ENCODE measurements at places on chromosomes 4 and X.

DNA sequence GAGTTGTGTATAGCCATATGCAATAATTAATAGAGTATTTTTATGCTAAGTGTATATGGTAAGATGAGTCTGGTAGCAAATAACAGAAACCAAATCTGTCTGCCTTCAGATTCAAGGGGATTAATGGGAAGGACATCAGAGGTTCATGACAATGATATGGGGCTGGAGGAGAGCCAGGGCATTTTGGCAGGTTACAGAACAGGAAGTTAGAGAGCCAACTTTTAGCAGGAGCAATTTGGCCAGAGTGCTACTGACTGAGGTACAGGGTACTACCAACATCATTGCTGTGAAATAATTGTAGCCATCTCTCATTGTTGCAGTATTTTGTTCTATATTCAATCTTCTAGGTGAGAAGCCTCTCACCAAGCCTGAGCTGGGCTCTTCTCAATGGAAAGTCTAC is 210.9 kb upstream of the FAM47A start:
- no peak for DNase-seq

- no peak for DNase-seq
These were observed 31.3 kb downstream of the TLR10 start for GRCh38 chr4:38751341-38752010.

DNA sequence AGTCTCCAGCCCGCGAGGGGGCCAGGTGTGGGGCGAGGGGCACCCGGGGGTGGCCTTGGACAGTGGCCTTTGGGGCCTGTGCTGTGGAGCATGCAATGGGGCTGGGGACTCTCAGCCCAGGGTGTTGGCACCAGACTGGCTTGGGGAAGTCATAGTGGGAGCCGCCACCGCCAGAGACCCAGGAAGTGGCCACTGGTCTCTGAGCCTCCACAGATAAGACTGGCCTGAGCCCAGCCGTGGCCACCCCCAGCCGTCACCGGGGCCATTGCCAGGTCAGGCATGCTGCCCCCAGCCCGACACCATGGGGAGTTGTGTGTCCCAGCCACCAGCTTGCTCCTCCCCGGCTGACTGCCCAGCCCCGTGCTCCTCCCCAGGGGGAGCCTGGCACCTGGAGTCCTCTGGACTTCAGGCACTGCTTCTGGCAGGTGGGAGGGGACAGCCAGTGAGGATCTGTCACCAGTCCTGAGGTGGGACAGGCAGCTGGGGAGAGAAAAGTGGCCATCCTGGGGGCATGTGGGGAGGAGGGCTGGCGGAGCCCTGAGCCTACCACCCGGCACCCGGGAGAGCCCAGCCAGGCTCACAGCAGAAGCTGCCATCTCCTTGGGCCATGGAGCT is 32.5 kb downstream of the TACC3 start:
- no peak for DNase-seq

GRCh38 chrX:71100581-71101505 is 5.2 kb downstream of the FOXO4 start:
- DNase-seq = no peak

DNA sequence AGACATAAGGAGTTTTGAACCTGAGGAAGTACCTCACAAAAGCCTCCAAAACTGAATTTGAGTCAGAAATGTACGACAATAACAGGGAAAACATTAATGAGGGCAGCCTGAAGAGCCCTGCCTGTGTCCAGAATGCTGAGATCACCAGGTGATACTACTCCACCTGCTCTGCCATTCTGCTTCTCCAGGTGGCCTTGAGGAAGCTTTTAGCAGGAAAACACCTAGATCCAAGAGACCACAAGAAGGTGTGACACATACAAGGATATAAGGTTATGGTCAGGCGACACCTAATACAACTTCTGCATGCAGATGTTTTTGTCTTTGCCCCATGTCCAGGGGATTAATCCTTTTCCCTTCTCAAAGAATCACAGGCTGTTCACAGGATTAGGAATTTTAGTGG is 15.3 kb downstream of the SOWAHB start:
- no peak for DNase-seq

GRCh38 chr4:122845066-122845465 is 18.4 kb downstream of the FGF2 start:
- no peak for DNase-seq

- no peak for DNase-seq
These were observed 175.8 kb downstream of the IL15 start for GRCh38 chr4:141812158-141812557.

- DNase-seq = peak; percentile 41
These were observed at the start of gene ODAPH for GRCh38 chr4:75555294-75556164. TSS of gene ODAPH (plus strand) at chr4:75556066. CDS start at chr4:75556083, 17 bp downstream.

DNA sequence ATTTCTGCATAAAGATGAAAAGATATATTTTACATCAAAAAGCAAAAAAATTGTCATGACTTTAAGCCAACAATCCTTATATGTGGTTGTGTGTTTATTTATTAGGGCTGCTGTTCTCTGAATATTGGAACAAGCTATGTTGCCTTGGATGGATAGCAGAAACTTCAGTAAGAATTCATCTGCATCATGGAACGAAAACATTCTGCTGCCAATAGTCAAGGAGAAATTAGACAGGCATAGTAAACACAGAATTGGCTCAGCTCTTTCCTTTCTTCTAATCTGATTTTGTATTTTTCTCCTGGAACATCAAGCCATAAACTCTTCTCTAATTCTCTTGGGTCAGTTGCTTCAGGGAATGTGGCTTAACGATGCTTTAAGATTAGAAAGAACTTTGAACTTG is 1257.0 kb downstream of the NLGN4X start:
- no peak for DNase-seq

- DNase-seq = no peak
These were observed 15.0 kb upstream of the XAGE2 start for GRCh38 chrX:52353838-52354237.

GRCh38 chr4:147940171-147940570 is 208.3 kb downstream of the ARHGAP10 start:
- DNase-seq = no peak

GRCh38 chrX:68686097-68686977 is 38.9 kb downstream of the STARD8 start:
- DNase-seq = peak; percentile 6

DNA sequence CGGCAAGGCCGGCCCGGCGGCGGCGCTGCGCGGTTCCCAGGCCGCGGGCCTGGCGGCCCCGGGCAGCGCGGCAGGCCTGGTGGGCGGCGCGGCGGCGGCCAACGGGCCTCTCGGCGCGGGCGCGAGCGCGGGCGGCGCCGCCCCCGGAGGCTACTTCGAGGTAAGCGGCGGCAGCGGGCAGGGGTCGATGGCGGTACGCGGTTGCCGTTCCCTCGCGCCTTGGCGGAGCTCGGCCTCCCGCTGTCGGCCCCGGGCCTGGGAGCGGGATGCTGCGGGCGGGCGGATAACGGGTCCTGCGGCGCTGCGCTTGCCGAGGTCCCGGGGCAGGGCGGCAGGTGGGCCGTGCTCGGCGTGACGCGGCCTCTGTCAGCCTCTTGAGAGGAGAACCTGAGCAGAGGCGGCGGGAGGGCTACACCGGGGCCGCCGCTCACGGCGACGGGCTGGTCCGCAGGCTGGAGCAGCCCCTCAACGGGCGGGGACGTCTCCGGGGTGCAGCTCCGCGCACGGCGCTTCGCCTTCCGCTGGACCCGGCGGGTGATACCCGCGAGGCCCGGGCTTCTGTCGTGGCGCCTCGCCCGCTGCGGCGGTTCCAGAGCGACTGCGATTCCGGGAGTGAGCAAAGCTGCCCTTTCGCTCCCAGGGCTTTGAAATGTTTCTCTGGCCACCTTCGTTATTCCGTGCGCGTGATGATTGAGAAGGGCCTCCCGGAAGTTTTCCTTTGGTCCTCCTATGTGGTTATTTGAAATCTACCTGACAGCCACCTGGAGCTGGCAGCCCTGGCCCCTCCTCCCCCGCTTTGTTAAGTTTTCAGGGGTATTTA is 774 bp downstream of the FAM193A start:
- peak; percentile 19 for DNase-seq

DNA sequence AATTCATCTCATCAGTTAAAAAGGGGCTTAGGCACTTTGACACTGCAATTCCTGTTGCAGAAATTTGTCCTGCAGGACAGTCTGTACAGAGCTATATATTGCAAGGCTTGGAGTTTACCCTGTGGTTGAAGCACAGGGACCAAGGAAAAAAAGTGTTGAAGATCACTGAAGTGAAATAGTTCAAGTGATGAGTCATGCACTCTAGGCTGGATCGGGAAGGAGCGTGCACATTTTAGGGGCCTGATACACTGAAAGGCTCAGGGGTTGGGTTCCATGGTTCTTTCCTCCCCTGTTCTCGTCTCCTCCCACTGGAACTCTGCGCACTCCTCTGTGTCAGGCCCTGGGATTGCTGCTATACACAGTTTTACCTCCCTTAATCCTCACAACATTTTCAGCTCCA is 104.9 kb upstream of the ARMCX2 start:
- DNase-seq = no peak

GRCh38 chr4:174763454-174764104 is 65.5 kb downstream of the GLRA3 start:
- no peak for DNase-seq

- DNase-seq = no peak
These were observed 195.4 kb upstream of the HHIP start for GRCh38 chr4:144450526-144450925.

GRCh38 chr4:87011340-87012034 is 76.7 kb downstream of the AFF1 start:
- no peak for DNase-seq

GRCh38 chrX:111886678-111887077 is 10.7 kb downstream of the TRPC5OS start:
- DNase-seq = no peak

GRCh38 chrX:39248330-39248729 is 447.1 kb downstream of the MID1IP1 start:
- DNase-seq = no peak

Measured in germinal center (tissue), 1 donor.